Temporal lobe (tissue), 4 donors: ENCODE measurements at places on chromosomes 13 and 19. TPM values are rescaled to one million over a fixed set of nuclear protein-coding genes. Genes with fewer than 3 reads are reported as not detected.

The ZNF587B gene
- total RNA-seq, result 15.5 TPM

The TMEM59L gene
- total RNA-seq, result 42.0 TPM

The SIGLEC11 gene
- under 0.01 TPM for total RNA-seq

The ZNF793 gene
- total RNA-seq, result 34.9 TPM

The ZNF625 gene
- total RNA-seq, result 17.9 TPM

The KLHL1 gene
- 69.3 TPM for total RNA-seq

The CASP14 gene
- not detected for total RNA-seq

The INSR gene
- 65.4 TPM for total RNA-seq

The KPNA3 gene
- 60.2 TPM for total RNA-seq

The CTXN1 gene
- total RNA-seq, result 36.6 TPM

The FAM216B gene
- total RNA-seq, result 0.74 TPM

The ERFL gene
- not detected for total RNA-seq

The TNNT1 gene
- 0.49 TPM for total RNA-seq

The ATF5 gene
- 9.6 TPM for total RNA-seq
